Uterine smooth muscle cell (primary cell): ENCODE measurements at places on chromosomes 11 and 22. TPM values are rescaled to one million over a fixed set of nuclear protein-coding genes. Genes with fewer than 3 reads are reported as not detected.

Gene STK33
- 2.9 and 4.7 TPM in 2 replicates for total RNA-seq

Gene LAYN
- total RNA-seq, result 34.1 and 45.0 TPM in 2 replicates

Gene SCN2B
- under 0.01 TPM in 1 of 2 replicates, not detected in the other for total RNA-seq

Gene CADM1
- total RNA-seq, result 0.66 and 5.5 TPM in 2 replicates

Gene CD44
- total RNA-seq, result 366 and 419 TPM in 2 replicates

Gene FDXACB1
- total RNA-seq, result 2.7 and 4.2 TPM in 2 replicates

Gene SCGB1C1
- total RNA-seq, result not detected in 2 replicates

Gene MYEOV
- total RNA-seq, result 0.62 and 5.2 TPM in 2 replicates

Gene CPT1B
- total RNA-seq, result 0.44 and 1.7 TPM in 2 replicates

Gene PRR5
- total RNA-seq, result 4.6 and 9.4 TPM in 2 replicates

Gene ST14
- under 0.01 TPM in 1 of 2 replicates, not detected in the other for total RNA-seq

Gene CBY1
- 17.5 and 21.0 TPM in 2 replicates for total RNA-seq
